ENCODE measurements at places on chromosomes 5 and 9.

DNA sequence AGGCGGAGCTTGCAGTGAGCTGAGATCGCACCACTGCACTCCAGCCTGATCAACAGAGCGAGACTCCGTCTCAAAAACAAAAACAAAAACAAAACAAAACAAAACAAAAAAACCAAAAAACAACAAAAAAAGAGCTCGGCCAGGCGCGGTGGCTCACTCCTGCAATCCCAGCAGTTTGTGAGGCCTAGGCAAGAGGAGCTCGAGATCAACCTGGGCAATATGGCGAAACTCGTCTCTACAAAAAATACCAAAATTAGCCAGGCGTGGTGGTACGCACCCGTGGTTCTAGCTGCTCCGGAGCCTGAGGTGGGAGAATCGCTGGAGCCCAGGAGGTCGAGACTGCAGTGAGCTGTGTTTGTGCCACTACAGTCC lies 20.2 kb downstream of the TRIM7 start:
- DNase-seq = no peak

DNA sequence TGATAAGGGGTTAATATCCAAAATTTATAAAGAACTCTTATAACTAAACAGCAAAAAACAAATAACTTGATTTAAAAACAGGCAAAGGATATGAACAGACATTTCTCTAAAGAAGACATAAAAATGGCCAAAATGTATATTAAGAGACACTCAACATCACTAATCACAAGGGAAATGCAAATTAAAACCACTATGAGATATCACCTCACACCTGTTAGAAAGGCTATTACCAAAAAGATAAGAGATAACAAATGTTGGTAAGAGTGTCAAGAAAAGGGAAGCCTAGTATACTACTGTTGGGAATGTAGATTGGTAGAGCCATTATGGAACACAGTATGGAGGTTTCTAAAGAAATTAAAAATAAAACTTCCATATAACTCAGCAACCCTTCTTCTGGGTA lies 19.4 kb upstream of the SH3TC2 start:
- DNase-seq = no peak

- DNase-seq = no peak
Measured at GRCh38 chr5:146441896-146442295, 5.2 kb upstream of the TCERG1 start.

DNA sequence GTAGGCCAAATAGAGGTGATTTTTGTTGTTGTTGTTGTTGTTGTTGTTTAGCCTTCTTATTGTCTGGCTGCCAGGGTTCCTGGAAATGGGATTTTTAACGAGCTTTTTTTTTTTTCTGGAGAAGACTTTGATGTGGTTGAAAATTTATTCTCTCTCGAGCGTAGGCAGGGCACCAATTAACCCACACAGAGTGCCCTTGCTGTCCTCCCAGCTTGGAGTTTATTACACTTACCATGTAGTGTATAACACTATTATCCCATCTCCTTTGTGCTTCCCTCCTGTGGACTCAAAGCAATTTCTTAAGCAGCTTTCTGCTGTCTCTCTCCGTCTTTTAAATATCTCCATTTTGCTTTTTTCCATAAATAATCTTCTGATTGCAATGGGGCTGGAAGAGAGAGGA lies 57.4 kb downstream of the OR2K2 start:
- no peak for DNase-seq

All from activated CD4-positive, alpha-beta T cell treated with anti-CD3 and anti-CD28 coated beads for 1 hour (primary cell).